ENCODE measurements at places on chromosomes 6 and 20.

- no peak for DNase-seq
Observed at GRCh38 chr20:38191654-38192053, 26.6 kb upstream of the TGM2 start.

DNA sequence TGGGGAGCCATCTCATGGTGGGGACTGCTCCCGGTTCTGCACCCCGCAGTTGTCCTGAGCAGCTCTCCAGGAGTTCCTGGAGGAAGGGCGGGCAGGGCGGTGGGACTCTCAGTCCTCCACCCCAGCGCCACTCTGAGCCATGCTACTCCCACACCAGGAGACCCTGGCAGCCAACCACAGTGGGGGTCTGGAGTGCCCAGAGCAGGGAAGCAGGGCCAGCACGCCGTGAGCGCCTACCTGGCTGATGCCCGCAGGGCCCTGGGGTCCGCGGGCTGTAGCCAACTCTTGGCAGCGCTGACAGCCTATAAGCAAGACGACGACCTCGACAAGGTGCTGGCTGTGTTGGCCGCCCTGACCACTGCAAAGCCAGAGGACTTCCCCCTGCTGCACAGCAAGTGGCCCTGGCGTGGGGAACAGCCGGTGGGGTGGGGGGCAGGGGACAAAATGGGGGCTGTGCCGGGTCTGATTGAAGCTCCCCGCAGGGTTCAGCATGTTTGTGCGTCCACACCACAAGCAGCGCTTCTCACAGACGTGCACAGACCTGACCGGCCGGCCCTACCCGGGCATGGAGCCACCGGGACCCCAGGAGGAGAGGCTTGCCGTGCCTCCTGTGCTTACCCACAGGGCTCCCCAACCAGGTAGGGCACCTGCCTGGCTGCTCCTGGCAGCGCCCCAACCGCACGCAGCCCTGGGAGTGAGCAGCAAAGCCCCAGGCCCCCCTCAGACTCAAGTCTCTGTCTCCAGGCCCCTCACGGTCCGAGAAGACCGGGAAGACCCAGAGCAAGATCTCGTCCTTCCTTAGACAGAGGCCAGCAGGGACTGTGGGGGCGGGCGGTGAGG is 1.6 kb upstream of the TNFRSF6B start:
- DNase-seq: no peak

GRCh38 chr6:25028328-25028727 is 92.6 kb upstream of the RIPOR2 start:
- no peak for DNase-seq

GRCh38 chr20:6700563-6701329 is 66.7 kb upstream of the BMP2 start:
- DNase-seq: no peak

DNA sequence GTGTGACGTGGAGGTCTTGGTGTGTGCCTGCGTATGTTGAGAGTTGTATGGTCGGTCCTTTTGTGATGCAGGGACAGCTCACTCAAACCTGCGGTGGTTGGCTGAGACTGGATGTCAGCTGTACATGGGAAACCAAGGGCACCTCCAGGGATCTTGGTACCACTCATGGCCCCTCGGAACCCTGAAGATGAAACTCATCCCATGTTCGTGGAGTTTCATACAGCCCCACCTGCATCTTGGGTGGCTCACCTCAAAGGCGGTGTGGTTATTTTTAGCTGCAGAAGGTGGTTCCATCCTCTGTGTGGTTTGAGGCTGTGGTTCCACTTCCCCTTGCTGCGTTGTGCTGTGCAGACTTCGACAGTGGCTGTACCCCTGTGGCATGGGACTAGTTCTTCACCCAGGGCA is 52.6 kb upstream of the SLC22A1 start:
- DNase-seq: no peak

- DNase-seq: no peak
Observed at GRCh38 chr6:166488076-166488685, 98.3 kb downstream of the RAMACL start.

- no peak for DNase-seq
Observed at GRCh38 chr6:56147766-56148165, 99.6 kb downstream of the COL21A1 start.

- DNase-seq: no peak
Observed at GRCh38 chr6:63864061-63864460, 228.5 kb downstream of the PHF3 start.

GRCh38 chr20:34260208-34260942 is 19.2 kb downstream of the ASIP start:
- DNase-seq: no peak

- DNase-seq: no peak
Observed at GRCh38 chr6:3771407-3772011, 20.0 kb upstream of the PXDC1 start.

GRCh38 chr6:149046164-149046821 is 271.2 kb upstream of the TAB2 start:
- no peak for DNase-seq

All from stromal cell of bone marrow (primary cell).